ENCODE measurements at places on chromosomes 11 and 22.

DNA sequence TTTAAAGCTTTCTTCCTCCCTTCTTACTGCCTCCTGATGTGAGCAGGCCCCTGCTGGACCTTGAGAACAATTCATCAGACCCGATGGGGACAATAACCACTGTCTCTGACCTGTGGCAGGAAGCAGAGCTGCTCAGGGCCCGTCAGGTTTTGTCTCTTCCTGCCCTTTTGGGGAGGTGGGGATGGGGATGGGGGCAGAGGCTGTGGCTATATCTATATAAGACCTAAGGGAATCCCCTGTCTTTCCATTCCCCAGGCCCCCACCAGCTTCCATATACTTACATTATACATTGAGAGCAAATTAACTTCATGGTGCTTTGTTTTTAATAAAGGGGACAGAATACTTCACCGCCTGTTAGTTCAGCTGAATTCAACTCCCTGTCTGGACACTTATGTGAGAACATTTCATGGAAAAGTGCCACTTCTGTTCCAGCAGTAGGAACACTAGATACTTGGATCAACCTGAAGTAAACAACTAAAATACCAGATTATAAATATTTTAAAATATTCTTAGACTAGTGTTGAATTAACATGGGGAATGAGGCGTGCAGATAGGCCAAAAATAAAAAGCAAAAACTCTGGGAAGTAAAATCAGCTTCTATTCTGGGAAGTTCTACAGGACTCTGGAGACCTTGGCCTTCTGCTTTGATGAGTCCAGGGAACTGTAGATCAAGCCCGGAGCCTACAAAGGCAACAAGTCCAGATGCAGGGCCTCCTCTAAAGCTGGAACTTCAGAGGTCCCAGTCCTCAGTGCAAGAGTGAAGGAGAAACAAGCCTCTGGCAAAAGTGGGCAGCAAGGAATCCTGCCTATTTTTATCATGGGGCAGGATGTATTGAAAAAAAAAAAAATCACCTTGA, 11.1 kb downstream of the ZP1 start:
- DNase-seq = no peak

DNA sequence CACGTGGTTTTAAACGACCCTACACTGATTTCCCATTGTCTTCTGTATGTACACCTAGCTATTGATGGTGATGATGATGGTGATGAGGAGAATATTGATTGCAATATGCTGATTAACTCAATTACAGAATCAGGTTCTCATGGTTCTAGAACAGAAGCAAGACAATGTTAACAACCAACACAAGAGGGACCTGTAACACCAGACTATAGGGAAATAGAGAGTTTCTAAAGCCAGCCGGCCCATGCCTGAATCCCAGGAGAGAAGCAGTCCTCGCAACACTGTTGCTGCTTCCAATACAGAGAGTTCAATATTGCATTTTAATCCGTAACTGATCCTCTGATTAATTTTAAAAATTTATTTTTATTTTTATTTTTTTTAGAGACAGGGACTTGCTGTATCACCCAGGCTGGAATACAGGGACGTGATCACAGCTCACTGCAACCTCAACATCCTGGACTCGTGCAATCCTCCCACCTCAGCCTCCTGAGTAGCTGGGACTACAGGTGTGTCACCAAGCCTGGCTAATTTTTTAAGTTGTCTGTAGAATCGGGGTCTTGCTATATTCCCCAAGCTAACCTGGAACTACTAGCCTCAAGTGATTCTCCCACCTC, 22.2 kb upstream of the UBASH3B start:
- no peak for DNase-seq

- no peak for DNase-seq
Measured at GRCh38 chr11:64358907-64359711, at the start of gene RPS6KA4. Gene RPS6KA4, plus strand, starts transcription at chr11:64359162. Its CDS starts 74 bp downstream, at chr11:64359236.

GRCh38 chr11:75536786-75537641, 11.3 kb upstream of the GDPD5 start:
- DNase-seq = no peak

- peak; percentile 86 for DNase-seq
Measured at GRCh38 chr22:39622881-39623367, 52.4 kb downstream of the CACNA1I start.

DNA sequence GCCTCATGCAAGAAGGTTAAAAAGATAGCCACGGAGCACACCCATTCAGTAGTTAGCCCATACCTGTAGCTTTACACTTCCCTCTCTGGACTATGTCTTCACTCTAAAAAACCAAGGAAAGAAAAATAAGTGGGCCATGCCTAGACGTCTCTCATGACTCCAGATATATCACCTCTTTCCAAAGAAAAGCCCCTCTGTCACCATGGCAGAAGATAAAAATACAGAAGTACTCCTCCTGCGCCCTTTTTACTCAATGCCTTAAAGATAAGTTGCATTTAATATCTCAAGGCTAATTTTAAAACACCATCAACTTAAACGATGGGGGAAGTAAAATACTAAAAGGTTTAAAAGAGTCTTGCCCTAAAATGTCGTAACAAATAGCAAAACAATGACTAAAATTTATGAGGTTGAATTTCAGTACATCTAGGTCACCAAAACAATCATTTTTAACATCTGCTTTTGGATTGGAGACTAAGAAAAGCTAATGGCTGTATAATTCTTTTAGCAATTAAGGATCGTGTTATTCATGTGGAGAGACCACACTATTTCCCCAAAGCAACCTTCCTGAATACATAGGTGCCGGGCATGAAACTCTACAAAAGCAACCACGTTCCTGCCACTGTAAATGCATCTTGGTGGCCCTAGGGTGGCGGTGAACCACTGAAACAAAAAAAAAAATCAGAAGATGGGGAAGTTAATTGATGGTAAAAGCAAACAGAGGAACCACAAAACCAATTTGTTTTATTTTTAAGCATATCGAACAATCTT, 46.0 kb downstream of the CELF1 start:
- DNase-seq = no peak

DNA sequence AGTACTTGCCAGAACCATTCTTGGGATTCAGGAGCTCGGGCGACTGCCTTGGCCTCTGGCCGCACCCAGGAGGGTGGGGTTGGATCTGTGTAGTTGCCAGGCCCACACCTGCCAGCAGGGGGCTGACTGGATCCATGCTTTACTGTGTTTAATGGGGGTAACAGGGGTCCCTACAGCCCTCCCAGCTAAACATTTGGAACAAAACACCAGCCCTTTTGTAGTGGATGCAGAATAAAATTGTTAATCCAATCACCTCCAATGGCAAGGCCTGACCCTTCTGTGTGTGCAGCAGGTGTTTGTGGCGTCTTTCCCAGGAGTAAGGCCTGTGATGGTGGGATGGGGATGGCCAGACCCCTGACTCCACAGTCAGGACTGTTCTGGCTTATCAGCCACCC, 22.5 kb downstream of the SUN2 start:
- peak; percentile 76 for DNase-seq

- DNase-seq = no peak
Measured at GRCh38 chr11:118439646-118440045, 3.4 kb downstream of the KMT2A start.

DNA sequence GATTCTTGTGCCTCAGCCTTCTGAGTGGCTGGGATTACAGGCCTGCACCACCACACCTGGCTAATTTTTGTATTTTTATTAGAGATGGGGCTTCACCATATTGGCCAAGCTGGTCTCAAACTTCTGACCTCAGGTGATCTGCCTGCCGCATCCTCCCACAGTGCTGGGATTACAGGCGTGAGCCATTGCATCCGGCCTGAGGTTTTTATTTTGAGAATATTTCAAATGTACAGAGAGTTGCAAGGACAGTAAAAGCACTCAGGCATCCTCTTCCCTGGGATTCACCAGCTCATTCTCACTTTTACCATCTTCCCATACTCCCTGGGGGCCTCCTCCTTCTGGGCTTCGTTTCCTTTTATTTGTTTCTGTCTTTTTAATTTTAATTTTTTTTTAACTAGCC, 12.1 kb downstream of the MED15 start:
- no peak for DNase-seq

GRCh38 chr11:66971488-66971887, 3.6 kb upstream of the C11orf86 start:
- no peak for DNase-seq

GRCh38 chr11:36478700-36479329, 31.3 kb downstream of the TRAF6 start:
- no peak for DNase-seq

DNA sequence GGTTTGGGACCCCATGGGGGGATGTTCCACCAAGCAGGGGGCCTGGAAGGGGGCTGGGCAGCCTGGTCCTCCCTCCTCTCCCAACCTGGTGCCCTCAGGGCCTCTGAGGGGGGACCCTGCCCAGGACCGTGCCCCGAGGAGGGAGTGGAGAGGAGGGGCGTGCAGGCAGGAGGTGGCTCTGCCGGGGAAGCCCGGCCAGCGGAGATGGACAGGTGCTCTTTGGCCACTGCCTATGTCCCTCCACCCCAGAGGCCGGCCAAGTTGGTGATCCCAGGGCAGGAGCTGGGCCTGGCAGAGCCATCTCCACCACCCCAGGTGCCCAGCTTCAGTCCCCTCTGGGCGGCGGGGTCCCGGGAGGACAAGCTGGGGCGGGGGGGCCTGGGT, 2.4 kb downstream of the MUC2 start:
- peak; percentile 68 for DNase-seq

DNA sequence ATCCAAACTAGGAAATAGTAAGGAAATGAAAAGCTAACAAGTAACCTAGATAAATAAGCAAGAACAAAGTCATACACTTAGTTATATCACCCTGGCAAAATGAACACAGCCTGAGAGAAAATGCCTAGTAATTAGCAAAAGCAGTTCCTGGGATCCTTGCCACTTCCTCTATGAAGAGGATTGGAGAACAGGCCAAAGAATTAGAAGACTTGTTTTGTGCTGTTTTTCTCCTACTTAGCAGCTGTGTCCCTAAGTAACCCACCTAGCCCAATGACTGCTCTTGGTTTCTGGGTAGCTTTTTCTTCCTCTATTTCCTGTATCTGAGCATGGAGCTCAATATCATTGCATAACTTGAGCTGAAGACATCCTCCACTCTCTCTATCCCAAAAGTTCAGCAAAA, 713.9 kb downstream of the ETS1 start:
- DNase-seq = no peak

DNA sequence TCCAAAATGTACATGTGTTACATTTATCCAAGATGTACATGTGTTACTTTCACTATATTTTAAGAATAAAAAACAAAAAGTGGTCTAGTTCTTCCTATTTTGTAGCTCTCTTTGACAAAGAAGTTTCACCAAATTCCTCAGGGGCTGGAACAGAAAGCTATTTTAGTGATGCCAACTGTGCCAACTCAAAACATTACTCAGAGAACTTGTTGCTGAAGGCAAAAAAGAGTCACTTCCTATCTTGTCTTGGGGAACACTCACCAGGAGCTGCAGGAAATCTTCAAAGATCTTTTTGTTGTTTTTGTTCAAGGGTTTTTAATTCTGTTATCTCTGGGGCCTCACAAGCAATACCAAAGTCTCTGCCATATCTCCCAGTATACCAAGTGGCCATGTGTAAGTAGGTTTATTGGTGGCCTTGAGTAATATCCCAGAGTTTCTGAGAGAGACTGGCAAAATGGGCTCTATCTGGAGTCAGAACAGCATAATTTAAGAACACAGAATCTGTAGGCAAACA, 13.6 kb upstream of the EED start:
- no peak for DNase-seq

DNA sequence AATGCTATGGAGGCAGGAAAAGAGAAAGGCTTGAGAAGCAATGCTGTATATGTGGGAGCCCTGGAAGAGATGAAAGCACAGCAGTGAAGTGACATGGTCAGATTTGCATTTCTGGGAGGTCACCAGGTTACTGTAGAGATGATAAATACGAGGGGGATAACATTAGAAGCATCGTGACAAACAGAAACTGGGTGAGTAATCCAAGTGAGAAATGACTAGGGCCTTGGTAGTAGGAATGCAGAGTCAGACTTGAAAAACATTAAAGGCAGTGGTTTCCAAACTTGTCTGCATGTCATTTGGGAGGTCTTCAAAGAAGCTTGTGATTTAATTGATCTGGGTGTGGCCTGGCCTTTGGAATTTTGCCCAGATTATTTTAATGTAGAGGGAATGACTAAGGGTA, 43.9 kb downstream of the CCDC34 start:
- DNase-seq = no peak

DNA sequence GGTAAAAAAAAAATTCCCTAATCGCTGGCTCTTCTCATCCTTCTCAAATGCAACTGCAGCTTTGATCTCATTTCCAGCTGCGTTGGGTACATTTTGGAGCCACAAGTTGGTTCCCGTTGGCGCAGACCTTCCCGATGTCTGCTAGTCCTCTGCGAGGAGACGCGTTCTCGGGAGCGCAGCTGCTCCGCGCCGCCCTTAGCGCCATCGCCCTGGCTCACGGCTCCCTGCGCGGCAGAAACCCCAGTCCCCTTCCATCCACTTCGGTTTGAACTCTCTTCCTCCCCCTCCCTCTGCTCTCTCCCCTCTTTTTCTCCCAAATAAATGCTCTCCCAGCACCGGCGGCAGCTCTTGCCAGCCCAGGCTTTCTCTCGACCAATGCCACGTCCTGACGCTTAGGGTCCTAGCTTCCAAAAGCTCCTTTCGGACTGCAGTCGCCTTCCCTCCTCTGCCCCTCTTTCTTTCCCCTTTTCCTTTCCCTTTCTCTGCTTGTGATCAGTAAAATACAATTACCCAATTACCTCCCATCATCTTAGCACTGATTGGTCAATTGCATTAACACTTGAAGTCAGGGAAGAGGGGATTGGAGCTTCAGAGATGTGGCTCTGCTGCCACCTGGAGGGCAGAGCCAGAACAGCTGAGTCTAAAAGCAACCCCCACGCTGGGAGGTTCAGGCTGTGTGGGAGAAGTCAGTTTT, 1165.7 kb downstream of the LRRC4C start:
- DNase-seq = peak; percentile 85

GRCh38 chr11:64444838-64445441, 86.0 kb downstream of the RPS6KA4 start:
- DNase-seq = no peak

- no peak for DNase-seq
Measured at GRCh38 chr22:46619240-46619829, 851 bp upstream of the GRAMD4 start.

Measured in posterior vena cava (tissue), 2 donors.